Stimulated activated effector memory CD8-positive, alpha-beta T cell treated with anti-CD3 and anti-CD28 coated beads, Interleukin-12 subunit alpha, Interleukin-12 subunit beta, amount 100 ng/mL, for 72 hours (primary cell): ENCODE measurements at places on chromosomes 6 and 20.

DNA sequence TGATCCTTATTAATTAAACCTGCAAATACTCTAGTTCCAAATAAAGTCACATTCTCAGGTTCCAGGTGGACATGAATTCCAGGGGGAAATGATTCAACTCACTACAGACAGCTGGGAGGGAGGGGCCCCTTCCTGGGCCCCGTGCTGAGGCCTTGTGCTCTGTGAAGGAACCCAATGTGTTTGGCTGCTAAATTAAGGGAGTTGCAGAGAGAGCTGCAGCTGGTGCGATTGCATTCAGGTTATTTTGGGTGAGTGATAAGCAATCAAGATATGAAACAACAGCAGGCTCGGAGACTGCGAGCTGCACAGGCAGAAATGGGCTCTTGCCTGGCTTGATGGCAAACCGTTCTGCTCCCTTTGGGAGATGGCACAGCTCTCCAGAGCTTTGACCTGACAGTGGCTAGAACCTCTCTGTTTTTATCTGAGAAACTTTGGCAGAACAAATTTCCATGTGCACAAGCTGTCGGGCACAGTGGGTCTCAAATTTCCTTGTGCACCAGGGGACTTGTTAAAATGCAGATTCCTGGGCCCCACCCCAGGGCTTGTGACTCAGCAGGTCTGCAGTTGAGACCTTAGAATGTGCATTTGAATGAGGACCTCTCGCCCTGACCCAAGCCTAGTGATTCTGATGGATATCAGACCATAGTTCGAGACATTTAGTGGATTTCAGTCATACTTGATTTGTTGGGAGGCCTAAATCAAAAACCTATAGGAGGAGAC lies 9.8 kb downstream of the MAPK13 start:
- no peak for DNase-seq

DNA sequence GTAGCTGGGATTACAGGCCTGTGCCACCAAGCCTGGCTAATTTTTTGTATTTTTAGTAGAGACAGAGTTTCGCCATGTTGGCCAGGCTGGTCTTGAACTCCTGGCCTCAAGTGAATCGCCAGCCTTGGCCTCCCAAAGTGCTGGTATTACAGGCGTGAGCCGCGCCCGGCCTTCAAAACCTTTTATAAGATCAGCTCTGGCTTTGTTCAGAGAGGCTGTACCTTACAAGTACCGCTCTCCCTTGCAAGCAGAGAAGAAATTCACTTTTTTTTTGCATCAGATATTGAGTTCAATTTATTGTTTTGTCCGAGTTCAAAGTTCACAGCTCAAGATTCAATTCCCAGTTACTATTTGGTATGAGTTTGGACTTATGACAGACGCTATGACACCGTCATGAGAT lies 1.9 kb upstream of the DNAAF9 start:
- no peak for DNase-seq

DNA sequence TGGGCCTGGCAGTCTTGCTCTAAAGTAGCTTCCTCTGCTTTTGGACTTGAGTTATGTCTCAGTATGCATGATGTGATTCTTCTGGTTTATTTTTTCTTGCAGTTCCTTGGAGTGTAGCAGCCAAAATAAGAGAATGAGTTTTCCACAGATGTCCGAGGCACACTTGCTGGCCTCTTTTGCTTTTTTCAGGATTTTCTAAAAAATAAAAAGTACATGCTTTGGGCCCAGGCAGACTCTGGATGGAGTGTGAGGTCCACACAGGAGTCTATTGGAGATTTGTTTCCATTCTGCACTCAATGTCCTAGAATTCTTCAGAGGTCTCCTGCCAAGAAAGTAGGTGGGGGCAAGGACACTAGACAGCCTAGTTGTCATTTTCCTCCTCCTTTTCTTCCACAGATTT lies 477.6 kb downstream of the EPM2A start:
- no peak for DNase-seq

- DNase-seq, result peak; percentile 80
These were observed 1.0 kb upstream of the PCIF1 start for GRCh38 chr20:45933266-45934045.

GRCh38 chr20:50690650-50691572 lies at the start of gene RIPOR3:
RIPOR3 (minus strand) TSS chr20:50691542; CDS start chr20:50691128, 414 bp downstream.
- no peak for DNase-seq

DNA sequence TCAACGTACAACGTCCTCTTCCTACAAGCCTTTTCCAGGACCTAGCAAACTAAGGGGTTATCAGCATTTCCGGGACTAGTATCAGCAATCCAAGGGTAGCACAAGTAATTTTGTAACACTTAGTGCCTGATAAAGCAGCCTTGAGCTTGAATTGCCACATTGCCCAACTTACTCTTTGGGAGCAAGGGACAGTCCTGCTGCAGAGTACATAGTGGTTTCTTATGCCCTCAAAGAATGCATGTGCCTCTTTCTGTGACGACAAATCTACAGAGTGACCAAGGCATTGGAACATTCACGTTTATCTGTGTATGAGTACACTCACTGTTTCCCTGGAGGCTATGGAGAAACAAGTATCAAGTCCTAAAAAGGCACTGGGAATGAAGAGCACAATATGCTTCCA lies 3.2 kb upstream of the ID4 start:
- DNase-seq, result no peak

GRCh38 chr20:38805502-38805957 lies at the start of gene PPP1R16B:
PPP1R16B (plus strand) TSS chr20:38805697; CDS start chr20:38835926, 30,229 bp downstream.
- no peak for DNase-seq

DNA sequence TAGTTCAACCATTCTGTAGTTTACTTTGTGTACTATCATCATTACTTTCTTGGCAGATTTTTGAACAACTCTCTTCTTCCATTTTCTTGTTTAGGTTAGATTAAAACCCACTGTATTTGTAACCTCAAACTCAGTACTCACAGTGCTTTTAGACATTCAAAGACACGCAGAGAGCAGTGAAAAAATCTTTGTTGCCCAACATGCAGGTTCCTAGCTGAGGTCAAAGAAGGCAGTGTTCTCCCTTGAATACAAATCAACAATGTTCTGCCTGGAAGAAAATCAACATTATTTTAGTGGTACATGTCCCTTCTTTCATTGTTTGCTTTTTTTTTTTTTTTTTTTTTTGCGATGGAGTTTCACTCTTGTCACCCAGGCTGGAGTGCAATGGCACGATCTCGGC lies 11.2 kb downstream of the CYB5R4 start:
- DNase-seq, result no peak

GRCh38 chr6:16721977-16722376 lies 39.3 kb downstream of the ATXN1 start:
- DNase-seq, result no peak

GRCh38 chr6:144544266-144544830 lies 259.2 kb downstream of the UTRN start:
- DNase-seq, result no peak

GRCh38 chr6:30960907-30961673 lies 20.3 kb downstream of the MUCL3 start:
- DNase-seq, result no peak

- no peak for DNase-seq
These were observed 19.8 kb downstream of the MDN1 start for GRCh38 chr6:89799756-89800155.

GRCh38 chr6:82246802-82247504 lies 591 bp downstream of the IBTK start:
- DNase-seq, result no peak

GRCh38 chr6:134875367-134875766 lies 74.5 kb downstream of the ALDH8A1 start:
- DNase-seq, result no peak

DNA sequence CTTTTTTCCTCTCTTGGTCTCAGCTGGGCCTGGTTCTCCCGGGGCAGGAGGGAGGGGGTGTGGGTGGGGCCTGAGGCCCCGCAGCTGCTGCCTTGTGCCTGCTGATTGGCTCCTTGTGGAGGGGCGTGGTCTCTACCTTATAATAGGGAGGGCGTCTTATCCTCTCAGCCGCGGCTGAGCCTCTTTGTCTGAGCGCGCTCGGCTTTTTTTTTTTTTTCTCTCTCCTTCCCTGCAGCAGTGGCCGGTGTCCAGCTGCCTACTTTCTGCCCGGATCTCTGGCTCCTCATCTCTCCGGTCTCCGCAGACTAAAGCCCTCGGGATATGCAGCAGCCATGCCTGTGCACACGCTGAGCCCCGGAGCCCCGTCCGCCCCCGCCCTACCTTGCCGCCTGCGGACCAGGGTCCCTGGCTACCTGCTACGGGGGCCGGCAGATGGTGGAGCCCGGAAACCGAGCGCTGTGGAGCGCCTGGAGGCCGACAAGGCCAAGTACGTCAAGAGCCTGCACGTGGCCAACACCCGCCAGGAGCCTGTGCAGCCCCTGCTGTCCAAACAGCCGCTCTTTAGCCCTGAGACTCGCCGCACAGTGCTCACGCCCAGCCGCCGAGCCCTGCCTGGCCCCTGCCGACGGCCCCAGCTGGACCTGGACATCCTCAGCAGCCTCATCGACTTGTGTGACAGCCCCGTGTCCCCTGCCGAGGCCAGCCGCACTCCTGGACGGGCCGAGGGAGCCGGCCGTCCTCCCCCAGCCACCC lies 11.1 kb downstream of the FAM110A start:
- DNase-seq, result peak; percentile 52

- no peak for DNase-seq
These were observed 392.1 kb upstream of the HSF2 start for GRCh38 chr6:122007339-122007738.

DNA sequence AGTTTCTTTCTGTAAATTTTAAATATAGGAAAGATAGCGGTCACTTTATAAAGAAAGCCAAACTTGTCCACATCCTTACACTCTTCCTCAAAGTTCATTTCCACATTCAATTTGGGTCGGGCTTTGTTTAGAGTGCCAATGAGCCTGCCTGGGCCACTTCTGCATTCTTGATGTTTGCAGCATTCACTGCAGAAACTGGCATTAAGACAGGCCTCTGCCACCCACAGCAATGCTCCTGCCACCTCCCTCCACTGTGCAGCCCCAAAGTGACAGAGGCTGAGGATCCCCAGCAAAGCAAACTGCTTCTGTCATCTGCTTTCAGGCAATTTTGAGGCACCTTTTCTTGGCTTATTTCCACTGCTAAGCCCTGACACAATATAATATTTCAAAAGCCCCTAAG lies 61.2 kb downstream of the TNFAIP3 start:
- no peak for DNase-seq

GRCh38 chr20:58628491-58629214 lies 22.4 kb upstream of the STX16 start:
- DNase-seq, result no peak

DNA sequence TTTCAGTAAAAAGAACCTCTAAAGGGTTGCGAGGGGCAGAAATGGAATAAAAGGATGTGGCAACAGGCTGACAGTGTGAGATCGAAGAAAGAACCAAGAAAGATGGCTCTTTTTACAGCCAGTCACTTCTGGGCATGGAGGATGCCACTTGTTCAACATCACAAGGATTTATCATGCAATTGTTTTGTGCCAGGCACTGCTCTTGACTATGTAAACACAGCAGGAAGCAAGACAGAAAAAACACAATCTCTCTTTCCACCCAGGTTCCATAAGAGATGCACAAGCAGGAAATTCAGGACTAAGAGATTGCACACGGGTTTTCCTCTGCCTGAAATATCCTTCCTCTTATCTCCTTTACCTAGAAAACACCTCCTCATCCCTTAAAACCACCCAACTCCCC lies 38.0 kb downstream of the FOXA2 start:
- DNase-seq, result no peak

- no peak for DNase-seq
These were observed 70.3 kb downstream of the FAM83B start for GRCh38 chr6:54916858-54917257.

DNA sequence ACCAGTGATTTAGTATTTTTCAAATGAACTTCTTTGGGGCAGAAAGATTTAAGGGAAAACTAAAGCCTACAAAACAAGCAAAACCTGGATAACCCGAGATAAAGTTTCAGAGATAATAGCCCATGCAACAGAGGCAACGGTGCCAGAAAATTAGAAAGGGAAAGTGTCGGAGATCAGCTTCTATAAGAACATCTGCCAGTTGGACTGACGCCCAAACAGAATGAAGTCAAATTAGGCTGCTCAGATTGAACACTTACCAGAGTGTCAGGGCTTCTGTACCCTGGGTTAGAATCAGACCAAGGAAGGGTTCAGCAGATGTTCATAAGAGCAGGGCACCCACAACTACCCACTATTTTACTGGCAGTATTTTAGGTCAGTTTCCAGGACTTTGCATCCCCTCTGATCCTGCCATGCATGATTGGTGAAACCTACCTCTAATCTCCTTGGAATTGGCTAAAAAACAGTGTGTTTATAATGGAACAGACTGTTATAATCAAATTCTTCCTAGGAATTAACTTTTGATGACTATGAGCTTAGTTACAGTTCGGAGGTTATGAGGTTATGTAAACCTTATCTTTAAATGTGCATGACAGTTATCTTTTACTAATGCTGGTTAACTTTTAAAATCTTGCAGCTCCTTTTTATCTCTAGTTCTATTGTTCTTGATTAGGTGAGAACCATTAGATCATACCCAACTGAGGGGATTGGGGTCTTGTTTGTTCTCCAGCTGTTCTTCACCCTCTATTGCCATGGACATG lies 13.1 kb downstream of the BMP2 start:
- no peak for DNase-seq

GRCh38 chr6:35154262-35154661 lies 13.1 kb upstream of the TCP11 start:
- no peak for DNase-seq
